Esophagus squamous epithelium (tissue), 5 donors: ENCODE measurements at places on chromosomes 7 and 10.

- H3K4me1 ChIP-seq, result peaks cover 19% of the 10 kb centered on the region
- no peak for DNase-seq
- no peaks in the 10 kb centered on the region for H3K36me3 ChIP-seq
- no peaks in the 10 kb centered on the region for H3K27me3 ChIP-seq
These were observed 8.8 kb upstream of the CNOT4 start for GRCh38 chr7:135518748-135519147.

GRCh38 chr10:106438386-106438785 lies 726.1 kb downstream of the SORCS1 start:
- H3K36me3 ChIP-seq, result no peaks in the 10 kb centered on the region
- no peak overlapping the region for H3K4me3 ChIP-seq
- no peak overlapping the region for H3K27ac ChIP-seq
- no peak for DNase-seq
- peaks cover 27% of the 10 kb centered on the region for H3K4me1 ChIP-seq

- no peak overlapping the region for H3K4me3 ChIP-seq
- H3K27ac ChIP-seq, result no peak overlapping the region
- peaks cover 95% of the 10 kb centered on the region for H3K36me3 ChIP-seq
- H3K27me3 ChIP-seq, result no peaks in the 10 kb centered on the region
- no peak for DNase-seq
- peaks cover 8% of the 10 kb centered on the region for H3K4me1 ChIP-seq
These were observed 7.9 kb downstream of the EIF3B start for GRCh38 chr7:2362385-2363088.

- H3K4me1 ChIP-seq, result no peaks in the 10 kb centered on the region
- no peak overlapping the region for H3K4me3 ChIP-seq
- no peak for DNase-seq
- H3K27ac ChIP-seq, result no peak overlapping the region
- no peaks in the 10 kb centered on the region for H3K27me3 ChIP-seq
These were observed 758.9 kb downstream of the GRM8 start for GRCh38 chr7:126493801-126494200.

- no peaks in the 10 kb centered on the region for H3K27me3 ChIP-seq
- peaks cover 18% of the 10 kb centered on the region for H3K36me3 ChIP-seq
- no peak overlapping the region for H3K27ac ChIP-seq
These were observed 18.8 kb upstream of the CHST12 start for GRCh38 chr7:2384354-2385243.

DNA sequence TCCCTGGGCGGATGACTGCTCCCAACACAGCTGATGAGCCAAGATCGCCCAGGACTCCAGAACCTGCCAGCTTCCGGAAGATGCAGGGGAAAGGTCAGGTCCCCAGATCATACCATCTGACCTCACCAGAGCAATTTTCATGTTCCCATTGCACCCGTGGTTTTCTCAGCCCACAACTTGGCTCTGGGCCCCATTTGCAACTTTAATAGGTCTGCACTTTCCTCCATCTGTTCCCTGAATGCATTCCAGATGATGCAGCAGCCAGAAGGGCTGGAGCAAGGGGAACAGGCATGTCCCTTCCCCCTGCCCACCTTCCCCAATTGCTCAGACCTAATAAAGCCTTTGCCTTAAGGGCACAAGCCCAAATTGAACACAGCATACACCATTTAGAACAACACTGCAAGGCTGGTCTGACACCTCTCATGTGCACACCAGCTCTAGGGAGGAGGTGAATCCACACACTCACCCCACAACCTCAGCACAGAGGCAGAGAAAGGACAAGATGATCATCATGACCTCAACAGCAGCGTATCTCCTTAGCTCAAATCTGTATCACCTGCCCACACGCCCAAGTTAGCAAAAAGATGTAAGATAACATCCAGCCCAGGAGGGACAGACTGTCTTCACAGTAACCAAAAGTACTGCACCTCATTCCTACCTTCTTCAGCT lies 87.5 kb downstream of the PLXNA4 start:
- H3K4me3 ChIP-seq, result no peak overlapping the region
- no peaks in the 10 kb centered on the region for H3K36me3 ChIP-seq
- no peak overlapping the region for H3K27ac ChIP-seq

DNA sequence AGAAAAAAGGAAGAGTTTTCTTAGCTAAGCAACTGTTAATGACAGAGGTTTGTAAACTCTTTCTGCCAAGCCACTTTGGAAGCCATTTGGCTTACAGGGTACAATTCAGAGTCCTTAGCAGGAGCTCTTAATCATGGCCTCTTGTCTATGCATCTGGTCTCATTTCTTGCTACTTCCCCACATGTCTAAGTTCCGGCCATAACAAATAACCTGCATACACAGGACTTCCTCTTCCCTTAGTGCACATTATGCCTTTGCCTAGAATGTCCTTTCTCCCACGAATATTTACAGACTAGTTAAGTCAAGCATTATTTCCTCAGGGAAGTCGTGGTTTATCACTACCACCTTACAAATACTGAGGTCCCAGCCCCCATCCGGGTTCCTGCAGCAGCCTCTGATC lies 8.6 kb upstream of the UPF2 start:
- H3K27ac ChIP-seq, result no peak overlapping the region
- DNase-seq, result no peak
- peaks cover 7% of the 10 kb centered on the region for H3K4me1 ChIP-seq
- no peaks in the 10 kb centered on the region for H3K36me3 ChIP-seq
- H3K4me3 ChIP-seq, result no peak overlapping the region

DNA sequence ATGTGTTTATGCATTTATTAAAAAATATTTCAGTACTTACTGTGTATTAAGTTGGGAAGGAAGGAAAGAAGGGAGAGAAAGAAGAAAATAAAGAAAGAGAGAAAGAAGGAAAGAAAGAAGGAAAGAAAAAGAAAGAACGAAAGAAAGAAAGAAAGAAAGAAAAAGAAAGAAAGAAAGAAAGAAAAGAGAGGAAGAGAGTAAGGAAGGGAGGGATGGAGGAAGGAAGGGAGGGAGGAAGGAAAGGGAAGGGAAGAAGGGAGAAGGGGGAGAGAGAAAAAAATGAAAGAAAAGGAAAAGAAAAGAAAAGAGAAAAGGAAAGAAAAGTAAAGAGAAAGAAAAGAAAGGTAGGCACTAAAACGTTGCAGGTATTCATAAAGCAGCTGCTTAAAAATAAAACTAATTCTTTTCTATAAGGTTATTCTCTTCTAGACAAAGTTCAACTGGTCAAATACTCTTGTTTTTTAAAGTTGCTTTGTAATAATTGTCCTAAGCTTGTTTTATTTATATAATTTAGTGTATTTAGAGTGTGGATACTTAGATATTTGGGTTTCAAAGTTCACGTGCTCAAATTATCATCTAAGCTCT lies 703.3 kb upstream of the LRRTM3 start:
- no peaks in the 10 kb centered on the region for H3K36me3 ChIP-seq
- no peak overlapping the region for H3K27ac ChIP-seq
- no peaks in the 10 kb centered on the region for H3K27me3 ChIP-seq
- H3K4me3 ChIP-seq, result no peak overlapping the region

DNA sequence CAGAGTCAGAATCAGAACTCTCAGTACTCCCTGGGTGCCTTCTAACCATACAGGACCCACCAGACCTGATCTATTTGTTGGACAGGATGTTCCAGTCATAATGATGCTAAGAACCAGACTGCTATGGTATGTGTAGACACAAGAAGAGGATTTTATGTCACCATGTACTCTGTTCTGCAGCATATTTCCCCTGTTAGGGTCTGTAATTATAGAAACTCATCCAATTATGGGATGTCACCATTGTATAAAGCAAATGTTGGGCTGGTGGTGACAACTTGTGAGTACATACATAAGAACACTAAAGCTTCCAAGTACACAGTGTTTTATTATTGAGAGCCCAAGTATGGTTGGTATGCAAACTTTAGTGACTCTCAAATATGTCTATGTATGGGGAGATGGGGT lies 67.1 kb upstream of the AGBL3 start:
- H3K4me1 ChIP-seq, result peaks cover 15% of the 10 kb centered on the region
- no peak for DNase-seq
- no peaks in the 10 kb centered on the region for H3K27me3 ChIP-seq
- peak overlapping the region; percentile 82 for H3K27ac ChIP-seq

DNA sequence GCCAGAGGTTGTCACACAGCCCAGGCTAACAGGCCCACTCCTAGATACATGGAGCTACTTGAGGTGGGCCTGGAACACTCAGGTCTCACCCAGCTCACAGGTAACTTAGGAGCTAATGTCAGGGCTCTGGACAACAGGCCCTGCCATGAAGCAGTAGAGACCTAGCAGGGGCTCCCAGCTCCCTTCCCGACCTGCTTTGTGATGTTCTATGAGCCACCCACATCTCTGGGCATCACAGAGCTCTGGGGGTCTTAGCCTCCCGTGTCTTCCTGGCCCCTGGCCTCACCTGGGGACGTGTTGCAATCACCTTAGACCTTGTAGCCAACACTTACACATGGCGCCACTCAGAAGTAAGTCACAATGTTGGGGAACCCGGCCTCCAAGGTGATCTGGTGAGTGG lies 12.4 kb downstream of the WDFY4 start:
- no peaks in the 10 kb centered on the region for H3K27me3 ChIP-seq
- H3K27ac ChIP-seq, result no peak overlapping the region
- H3K36me3 ChIP-seq, result no peaks in the 10 kb centered on the region
- no peak overlapping the region for H3K4me3 ChIP-seq
- H3K4me1 ChIP-seq, result peaks cover 10% of the 10 kb centered on the region
- DNase-seq, result no peak

DNA sequence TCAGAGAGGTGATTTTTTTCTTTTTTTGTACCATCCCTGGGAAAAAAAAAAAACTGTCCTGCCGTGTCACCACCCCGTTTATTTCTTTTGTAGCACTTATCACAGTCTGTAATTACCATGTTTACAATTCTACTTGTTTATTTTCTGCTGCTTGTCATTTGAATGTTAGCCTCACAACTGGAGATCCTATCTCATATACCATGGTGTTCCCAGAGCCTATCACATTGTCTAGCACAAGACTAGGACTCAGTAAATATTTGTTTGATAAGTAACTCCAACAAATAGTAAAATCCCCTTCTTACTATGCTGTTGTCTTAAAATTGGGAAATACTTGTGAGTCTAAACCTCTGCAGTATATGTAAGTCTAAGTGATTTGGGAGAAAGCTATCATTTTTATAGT lies 36.0 kb downstream of the MKLN1 start:
- DNase-seq, result no peak
- H3K36me3 ChIP-seq, result no peaks in the 10 kb centered on the region
- no peaks in the 10 kb centered on the region for H3K4me1 ChIP-seq
- no peak overlapping the region for H3K27ac ChIP-seq
- H3K27me3 ChIP-seq, result no peaks in the 10 kb centered on the region

GRCh38 chr10:3652886-3653285 lies 132.1 kb downstream of the KLF6 start:
- no peaks in the 10 kb centered on the region for H3K4me1 ChIP-seq
- H3K4me3 ChIP-seq, result no peak overlapping the region
- H3K36me3 ChIP-seq, result no peaks in the 10 kb centered on the region
- no peaks in the 10 kb centered on the region for H3K27me3 ChIP-seq
- no peak for DNase-seq
- no peak overlapping the region for H3K27ac ChIP-seq

GRCh38 chr10:3568983-3569382 lies 216.0 kb downstream of the KLF6 start:
- H3K4me1 ChIP-seq, result peaks cover 10% of the 10 kb centered on the region
- H3K36me3 ChIP-seq, result no peaks in the 10 kb centered on the region
- H3K27me3 ChIP-seq, result no peaks in the 10 kb centered on the region
- no peak for DNase-seq
- no peak overlapping the region for H3K4me3 ChIP-seq
- no peak overlapping the region for H3K27ac ChIP-seq

DNA sequence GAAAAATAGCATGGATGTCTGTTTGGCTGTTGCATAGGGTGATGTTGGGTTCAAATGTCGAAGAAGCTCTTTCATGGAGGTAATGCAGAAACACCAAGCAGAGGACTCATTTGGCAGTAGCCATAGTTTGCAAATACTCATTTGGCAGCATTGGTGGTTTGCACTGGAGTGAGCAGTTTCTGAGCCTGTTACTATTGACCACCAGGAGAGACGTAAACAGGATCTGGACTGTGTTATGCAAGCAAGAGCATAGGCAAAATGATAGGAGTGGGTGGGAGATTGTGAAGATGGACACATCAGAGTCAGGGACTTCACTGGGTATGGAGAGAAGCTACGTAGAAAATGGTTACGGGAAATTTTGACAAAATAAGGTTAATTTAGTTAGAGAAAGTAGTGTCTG lies 22.9 kb upstream of the A1CF start:
- H3K36me3 ChIP-seq, result no peaks in the 10 kb centered on the region
- no peaks in the 10 kb centered on the region for H3K27me3 ChIP-seq

DNA sequence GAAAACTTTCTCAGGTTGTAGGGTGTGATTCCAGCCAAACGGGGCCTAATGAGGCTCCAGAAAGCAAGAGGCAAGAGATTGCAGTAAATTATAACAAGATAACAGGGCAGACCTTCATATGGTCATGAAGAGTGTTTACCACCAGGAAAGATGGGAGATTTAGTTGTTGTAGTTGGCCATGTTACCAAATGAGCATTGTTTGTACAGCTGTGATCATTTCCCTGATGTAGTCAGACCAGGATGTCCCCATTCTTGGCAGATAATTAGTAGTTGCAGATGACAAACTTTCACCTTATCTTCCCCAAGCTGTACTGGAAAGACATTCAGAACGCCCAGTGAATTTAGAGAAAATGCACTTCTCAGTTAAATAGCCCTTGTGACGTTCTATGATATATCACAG lies 630.8 kb downstream of the ANKRD7 start:
- no peaks in the 10 kb centered on the region for H3K4me1 ChIP-seq
- DNase-seq, result no peak
- no peak overlapping the region for H3K27ac ChIP-seq

DNA sequence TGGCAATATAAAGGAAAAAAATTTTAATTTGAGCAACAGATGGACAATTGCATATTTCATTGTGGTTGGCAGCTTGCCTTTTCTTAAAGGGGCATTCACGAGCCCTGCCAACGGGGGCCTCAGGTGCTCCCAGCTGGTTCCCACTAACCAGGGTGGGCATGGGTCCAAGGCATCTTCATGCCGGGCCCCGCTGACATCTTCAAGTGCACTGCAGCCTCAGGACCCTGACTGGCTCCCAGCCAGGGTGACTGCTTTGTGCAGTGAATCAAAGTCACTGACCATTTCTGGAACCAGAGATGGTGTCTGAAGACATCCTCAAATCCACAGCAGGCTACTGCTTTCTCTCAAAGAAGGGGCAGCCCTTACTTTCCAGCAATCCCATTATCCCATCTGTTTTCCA lies 275.2 kb upstream of the MGMT start:
- H3K4me3 ChIP-seq, result no peak overlapping the region
- no peak overlapping the region for H3K27ac ChIP-seq
- no peaks in the 10 kb centered on the region for H3K36me3 ChIP-seq
- no peaks in the 10 kb centered on the region for H3K27me3 ChIP-seq
- no peaks in the 10 kb centered on the region for H3K4me1 ChIP-seq

DNA sequence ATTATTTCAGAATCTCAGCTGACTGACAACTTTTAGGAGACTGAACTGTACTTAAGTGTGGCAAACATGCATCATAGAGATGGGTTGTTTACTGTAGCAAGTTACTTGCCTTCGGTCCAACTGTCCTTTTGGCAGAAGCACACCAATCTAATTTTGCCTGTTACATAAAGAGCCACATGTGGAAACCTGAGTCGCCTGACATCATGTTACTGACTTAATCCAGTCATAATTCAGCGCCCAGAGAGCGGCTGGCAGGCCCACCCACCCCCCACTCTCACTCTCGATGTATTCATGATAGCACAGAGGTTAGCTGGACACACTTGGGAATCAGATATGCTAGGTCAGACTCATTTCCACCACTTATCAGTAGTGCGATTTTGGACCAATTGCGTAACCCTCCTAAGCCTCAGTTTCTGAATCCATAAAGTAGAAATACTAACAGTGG lies 57.3 kb upstream of the CAPZA2 start:
- H3K36me3 ChIP-seq, result no peaks in the 10 kb centered on the region
- H3K27me3 ChIP-seq, result no peaks in the 10 kb centered on the region
- no peaks in the 10 kb centered on the region for H3K4me1 ChIP-seq
- H3K27ac ChIP-seq, result no peak overlapping the region
- H3K4me3 ChIP-seq, result no peak overlapping the region
- DNase-seq, result no peak
